AG09309 (cell line): ENCODE measurements at places on chromosomes 12 and 14.

- DNase-seq: no peak
Observed at GRCh38 chr14:103518422-103519042, 4.1 kb downstream of the CKB start.

DNA sequence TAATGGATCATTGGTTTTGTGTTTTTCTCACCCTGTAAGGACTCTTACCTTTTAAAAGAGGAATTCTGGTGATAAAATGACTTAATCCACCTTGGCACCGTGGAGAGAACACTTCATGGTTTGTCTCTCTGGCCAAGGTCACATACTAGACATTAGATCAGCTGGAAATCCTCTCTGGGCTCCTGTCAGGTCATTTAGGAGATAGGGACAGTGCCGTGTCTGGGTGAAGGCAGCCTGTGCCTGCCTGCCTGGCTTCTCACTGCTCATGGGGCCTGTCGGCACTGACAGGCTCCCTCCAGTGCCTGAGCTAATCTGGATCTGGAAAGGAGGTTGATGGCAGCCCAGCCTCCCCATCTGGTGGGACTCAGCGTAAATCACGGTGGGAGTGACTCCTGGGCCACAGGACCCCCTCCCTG lies 5.7 kb downstream of the CRADD start:
- DNase-seq: no peak

DNA sequence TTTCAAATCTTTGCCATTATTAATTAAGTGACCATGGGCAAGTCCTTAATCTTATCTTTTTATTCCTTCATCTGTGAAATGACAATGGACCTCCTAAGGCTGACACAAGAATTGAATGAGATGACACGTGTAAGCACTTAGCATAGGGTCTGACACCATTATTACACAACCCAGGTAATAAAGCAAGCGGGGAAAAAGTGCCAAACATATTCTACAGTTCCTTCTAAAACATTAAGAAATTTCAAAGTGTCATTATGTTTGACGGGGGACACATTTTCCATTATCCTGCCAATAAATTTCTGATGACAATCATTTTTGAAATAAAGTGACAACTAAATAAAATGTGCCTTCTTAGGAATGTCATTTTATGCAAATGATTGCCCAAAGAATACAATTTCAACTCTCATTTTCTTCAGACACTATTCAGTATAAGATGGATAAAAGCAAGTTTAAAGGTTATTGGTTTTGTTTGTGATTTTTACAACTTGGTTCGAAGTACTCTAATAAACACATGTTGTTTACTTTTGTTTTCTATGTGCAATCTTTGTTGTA lies 3.0 kb downstream of the ANKS1B start:
- no peak for DNase-seq

- DNase-seq: no peak
Observed at GRCh38 chr12:79717006-79717405, 26.2 kb upstream of the PAWR start.

- no peak for DNase-seq
Observed at GRCh38 chr14:93305725-93306418, 27.0 kb downstream of the BTBD7 start.
